CD8-positive, alpha-beta memory T cell (primary cell): ENCODE measurements at places on chromosomes 6 and 20. TPM values are rescaled to one million over a fixed set of nuclear protein-coding genes. Genes with fewer than 3 reads are reported as not detected.

DNA sequence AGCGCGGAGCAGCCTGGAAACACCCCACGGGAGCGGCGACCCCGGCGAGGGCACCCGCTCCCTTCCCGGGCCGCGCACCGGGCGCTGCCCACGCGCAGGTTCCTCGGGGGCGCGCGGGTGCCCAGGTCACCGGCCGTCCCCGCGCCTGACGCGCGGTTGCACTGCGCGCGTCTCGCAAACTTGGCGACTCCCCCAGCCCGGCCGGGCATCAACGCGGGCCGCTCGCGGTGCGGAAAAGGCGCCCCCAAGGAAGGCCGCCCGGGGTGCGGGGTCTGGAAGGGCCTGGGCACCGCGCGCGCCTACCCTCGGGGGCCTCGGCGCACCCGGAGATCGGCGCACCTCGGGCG lies 555 bp upstream of the ZBTB46 start:
- DNase-seq: no peak

Gene BPIFB1
- not detected for total RNA-seq

- no peak for DNase-seq
Measured at GRCh38 chr6:141388666-141389065, 744.1 kb upstream of the GJE1 start.

GRCh38 chr6:154289818-154290508 lies 66.6 kb downstream of the IPCEF1 start:
- no peak for DNase-seq

GRCh38 chr6:137309078-137309762 lies 90.0 kb upstream of the IFNGR1 start:
- no peak for DNase-seq
